ENCODE measurements at places on chromosomes 6 and 20.

DNA sequence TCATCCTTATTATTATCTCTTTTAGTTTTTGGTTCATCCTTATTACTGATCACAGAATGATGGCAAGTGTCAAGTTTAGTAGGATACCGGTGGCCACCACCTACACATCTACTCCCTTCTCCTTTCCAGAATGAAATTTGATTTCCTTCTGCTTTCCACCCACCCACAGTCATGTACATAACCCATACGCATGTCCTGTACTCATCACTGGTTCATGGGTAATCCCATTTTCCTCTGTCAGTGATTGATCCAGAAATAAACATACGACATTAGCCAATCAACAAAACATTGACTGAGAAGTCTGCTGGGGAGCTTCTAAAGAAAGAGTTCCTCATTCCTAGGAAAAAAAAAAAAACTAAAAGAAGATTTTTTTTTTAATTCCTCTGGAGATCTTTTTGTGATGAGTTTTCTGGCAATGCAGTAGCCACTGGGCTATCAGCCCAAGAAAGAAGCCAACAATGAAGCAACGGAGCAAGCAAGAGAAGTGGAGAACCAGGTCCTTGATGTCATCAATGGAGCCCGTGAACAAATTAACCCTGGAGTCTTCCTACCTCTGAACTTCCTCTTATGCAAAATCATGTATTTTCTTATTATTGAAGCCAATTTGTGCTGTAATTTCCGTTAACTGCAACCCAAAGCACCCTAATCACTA lies 127.8 kb downstream of the TASP1 start:
- no peak for DNase-seq

- DNase-seq: no peak
Observed at GRCh38 chr6:74768120-74768519, 437.7 kb downstream of the COL12A1 start.

GRCh38 chr6:36728289-36729160 lies 30.9 kb downstream of the RAB44 start:
- DNase-seq: no peak

- DNase-seq: no peak
Observed at GRCh38 chr20:4973330-4974097, 27.8 kb downstream of the SLC23A2 start.

GRCh38 chr20:57263801-57264792 lies 2.3 kb downstream of the BMP7 start:
- DNase-seq: no peak

DNA sequence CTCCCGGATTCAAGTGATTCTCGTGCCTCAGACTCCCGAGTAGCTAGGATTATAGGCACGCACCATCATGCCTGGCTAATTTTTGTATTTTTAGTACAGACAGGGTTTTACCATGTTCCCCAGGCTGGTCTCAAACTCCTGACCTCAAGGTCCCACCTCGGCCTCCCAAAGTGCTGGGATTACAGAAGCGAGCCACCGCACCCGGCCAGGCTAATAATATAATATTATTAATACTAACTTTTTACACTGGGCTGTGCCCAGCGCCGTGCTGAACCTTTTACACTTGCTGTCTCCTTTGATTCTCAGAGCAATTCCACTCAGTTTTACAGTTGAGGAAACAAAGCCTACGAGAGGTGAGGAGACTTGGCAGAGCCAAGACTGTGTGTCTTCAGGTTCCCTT lies 2.3 kb upstream of the TGM3 start:
- no peak for DNase-seq

DNA sequence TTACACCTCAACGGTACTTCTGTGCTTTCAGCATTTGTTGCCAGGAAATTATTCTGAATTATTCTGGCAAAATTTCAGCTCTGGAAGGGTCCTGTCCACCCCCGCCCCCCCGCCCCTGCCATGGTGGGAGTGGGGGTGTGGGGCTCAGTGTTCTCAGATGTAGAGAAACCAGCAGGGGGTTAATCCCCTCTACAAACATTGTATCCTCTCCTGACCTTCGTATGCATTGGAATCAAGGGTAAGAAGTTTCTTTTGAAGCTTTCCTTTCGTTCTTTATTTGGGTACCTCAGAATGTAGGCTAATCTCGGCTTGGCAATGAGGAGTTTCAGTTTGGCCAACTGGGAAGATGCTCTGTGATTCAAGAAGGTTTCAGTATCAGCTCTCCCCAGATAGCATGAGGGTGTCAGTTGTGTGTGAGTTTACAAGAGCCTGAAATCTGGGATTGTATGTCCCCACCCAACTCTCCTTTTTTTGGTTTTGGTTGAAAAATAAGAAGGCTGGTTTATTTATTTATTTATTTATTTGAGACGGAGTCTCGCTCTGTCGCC lies 25.5 kb upstream of the OLIG3 start:
- DNase-seq: no peak

DNA sequence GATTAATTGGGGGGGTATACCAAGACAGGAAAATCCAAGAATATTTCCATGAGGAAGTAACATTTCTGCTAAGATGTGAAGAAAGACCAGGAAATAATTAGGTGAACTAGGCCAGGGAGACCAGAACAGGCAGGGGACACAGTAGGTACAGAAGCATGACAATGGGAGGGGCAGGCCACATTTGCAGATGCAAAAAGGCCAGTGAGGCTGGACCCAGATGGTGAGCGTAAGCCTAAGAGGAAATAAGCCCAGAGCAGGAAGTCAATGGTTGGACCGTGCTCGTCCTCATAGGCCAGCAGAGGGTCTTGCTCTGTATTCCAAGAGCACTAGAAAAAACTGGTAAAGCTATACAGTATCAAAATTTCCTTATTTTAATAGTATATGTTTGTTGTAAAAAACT lies 9.4 kb downstream of the CEP162 start:
- DNase-seq: no peak

DNA sequence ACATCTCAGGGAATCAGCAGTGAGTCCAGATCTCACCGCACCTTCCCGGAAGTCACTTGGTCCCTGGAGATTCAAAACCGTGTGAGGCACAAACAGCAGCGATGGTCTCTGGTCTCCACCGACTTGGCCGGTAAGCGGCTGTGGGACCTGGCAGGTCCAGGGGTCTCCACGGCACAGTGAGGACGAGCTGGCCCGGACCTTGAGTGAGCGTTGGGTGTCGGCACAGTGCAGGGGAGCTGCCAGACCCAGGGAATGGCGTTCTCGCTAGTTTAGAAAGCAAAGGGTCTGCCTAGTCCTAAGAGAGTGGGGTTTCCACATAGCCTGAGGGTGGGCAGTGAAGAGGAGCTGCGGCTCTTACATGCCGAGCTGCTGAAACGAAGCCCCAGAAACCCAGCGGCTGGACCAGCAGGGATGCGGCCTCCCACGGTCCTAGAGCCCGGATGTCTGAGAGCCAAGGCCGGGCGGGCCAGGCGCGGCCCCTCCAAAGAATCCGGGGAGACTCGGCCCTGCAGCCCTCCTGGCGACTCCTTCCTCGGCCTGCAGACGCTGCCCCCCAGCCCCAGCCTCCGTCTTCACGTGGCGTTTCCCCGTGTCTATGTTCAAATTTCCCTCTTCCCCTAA lies 185.0 kb downstream of the ERMARD start:
- DNase-seq: no peak

DNA sequence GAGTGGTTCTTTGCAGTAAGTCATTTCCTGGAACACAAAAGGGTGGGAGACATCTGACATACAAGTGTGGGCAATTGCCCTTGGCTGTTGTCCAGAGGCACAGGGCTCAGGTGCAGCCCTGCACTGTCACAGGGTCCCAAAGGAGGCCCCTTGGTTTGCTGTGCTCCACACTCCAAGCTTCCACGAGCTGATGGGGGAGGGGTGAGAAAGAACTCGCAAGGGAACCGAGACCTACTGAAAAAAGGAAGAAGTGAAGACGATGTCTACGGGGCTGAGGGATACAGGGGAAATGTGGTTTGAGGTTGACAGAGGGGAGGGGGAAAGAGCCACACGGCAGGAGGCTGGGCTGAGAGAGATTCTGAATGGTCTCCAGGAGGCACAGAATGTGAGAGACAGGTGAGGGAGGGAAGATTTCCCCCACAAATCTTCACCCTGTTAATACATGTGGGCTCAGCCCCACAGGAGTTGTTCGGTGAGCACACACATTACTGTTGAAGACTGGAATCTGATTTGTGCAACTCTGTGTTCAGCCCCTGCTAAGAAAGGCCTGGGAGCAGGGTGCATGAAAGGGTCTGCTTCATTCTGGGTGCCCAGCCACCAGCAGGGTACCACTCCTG lies 123.4 kb downstream of the LY86 start:
- peak; percentile 8 for DNase-seq

GRCh38 chr20:41609474-41609873 lies 8.7 kb downstream of the CHD6 start:
- no peak for DNase-seq

- DNase-seq: no peak
Observed at GRCh38 chr20:47551841-47552240, 50.2 kb downstream of the NCOA3 start.

- no peak for DNase-seq
Observed at GRCh38 chr6:127784468-127784867, 116.4 kb downstream of the THEMIS start.

- DNase-seq: no peak
Observed at GRCh38 chr6:52340603-52340880, 21.4 kb upstream of the PAQR8 start.

DNA sequence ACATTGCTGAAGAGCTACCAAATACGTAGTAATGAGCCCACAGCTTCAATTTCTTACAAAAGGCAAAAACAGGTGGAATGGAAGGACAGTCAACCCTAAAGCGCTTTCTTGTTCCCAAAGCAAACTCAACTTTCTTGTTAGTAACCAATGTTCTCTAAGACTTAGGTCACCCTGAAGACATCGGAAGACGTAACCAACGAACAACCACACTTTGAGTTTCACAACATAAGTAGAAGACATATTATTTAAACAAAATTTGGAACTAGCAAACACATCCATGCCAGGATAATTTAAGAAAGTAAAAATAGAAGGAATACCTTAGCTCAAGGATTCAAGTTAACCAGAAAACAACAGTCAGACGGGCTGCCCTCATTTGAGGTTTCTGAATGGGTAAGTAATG lies 51.0 kb downstream of the CNKSR3 start:
- DNase-seq: no peak

GRCh38 chr20:20843982-20844381 lies 131.5 kb upstream of the RALGAPA2 start:
- no peak for DNase-seq

GRCh38 chr6:35019171-35019570 lies 122.0 kb downstream of the TCP11 start:
- no peak for DNase-seq
